CD4-positive, alpha-beta T cell (primary cell): ENCODE measurements at places on chromosomes 2 and 18. TPM values are rescaled to one million over a fixed set of nuclear protein-coding genes. Genes with fewer than 3 reads are reported as not detected.

DNA sequence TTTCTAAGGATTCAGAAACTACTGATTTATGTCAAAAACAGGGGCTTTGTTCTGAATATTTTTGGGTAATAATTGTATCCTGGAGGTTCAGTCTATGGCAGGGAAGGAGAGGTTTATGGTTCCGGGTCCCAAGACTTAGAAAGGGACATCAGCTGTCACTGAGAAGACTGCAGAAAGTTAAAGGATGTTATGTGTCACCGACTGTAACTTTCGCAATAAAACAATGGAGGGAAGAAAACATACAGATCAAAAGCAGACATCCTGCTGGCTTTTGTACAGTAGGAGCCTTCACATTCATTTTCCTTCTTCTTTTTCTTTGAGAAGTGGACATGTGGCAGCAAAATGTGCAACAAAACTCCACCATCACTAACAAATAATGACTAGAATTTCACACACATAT, 900.7 kb upstream of the SOX11 start:
- no peak for DNase-seq
- no peak overlapping the region for H3K4me3 ChIP-seq
- no peak overlapping the region for H3K27ac ChIP-seq
- H3K4me1 ChIP-seq, result no peaks in the 10 kb centered on the region

The DNER gene
- not detected for total RNA-seq

The SLC8A1 gene
- total RNA-seq, result 0.47 TPM

DNA sequence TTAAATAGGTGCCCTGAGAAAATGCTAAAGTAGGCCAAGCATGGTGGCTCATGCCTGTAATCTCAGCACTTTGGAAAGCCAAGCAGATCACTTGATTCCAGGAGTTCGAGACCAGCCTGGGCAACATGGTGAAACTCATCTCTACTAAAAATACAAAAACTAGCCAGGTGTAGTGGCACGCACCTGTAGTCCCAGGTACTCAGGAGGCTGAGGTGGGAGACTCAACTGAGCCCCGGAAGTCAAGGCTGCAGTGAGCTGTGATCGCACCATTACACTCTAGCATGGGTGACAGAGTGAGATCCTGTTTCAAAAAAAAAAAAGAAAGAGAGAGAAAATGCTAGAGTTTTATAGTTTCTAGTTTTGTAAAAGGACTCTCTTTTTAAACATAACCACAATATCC, 12.0 kb downstream of the ANKRD44 start:
- no peaks in the 10 kb centered on the region for H3K27me3 ChIP-seq
- H3K4me1 ChIP-seq, result peaks cover 73% of the 10 kb centered on the region
- no peak for DNase-seq
- H3K27ac ChIP-seq, result peak overlapping the region; percentile 73
- H3K4me3 ChIP-seq, result no peak overlapping the region

The IL36A gene
- 0.47 TPM for total RNA-seq

- DNase-seq, result no peak
- peaks cover 27% of the 10 kb centered on the region for H3K36me3 ChIP-seq
- H3K27ac ChIP-seq, result no peak overlapping the region
- H3K4me3 ChIP-seq, result no peak overlapping the region
- H3K4me1 ChIP-seq, result no peaks in the 10 kb centered on the region
Observed at GRCh38 chr2:20626698-20627513, 24.0 kb downstream of the HS1BP3 start.
